ENCODE measurements at places on chromosomes 12 and 14. TPM values are rescaled to one million over a fixed set of nuclear protein-coding genes. Genes with fewer than 3 reads are reported as not detected.

HCAR1 gene
- not detected for total RNA-seq

MAP3K12 gene
- total RNA-seq = 13.6 TPM

OR5AU1 gene
- not detected for total RNA-seq

FGF6 gene
- total RNA-seq = not detected

SSTR1 gene
- total RNA-seq = 0.33 TPM

ENO2 gene
- total RNA-seq = 2.9 TPM

AQP2 gene
- not detected for total RNA-seq

RASSF9 gene
- 7.7 TPM for total RNA-seq

CD27 gene
- total RNA-seq = not detected

AVPR1A gene
- under 0.01 TPM for total RNA-seq

CYP27B1 gene
- 0.47 TPM for total RNA-seq

USP44 gene
- 5.4 TPM for total RNA-seq

PAH gene
- not detected for total RNA-seq

HNF1A gene
- total RNA-seq = not detected

C1QL4 gene
- under 0.01 TPM for total RNA-seq

SYNDIG1L gene
- total RNA-seq = not detected
